ENCODE measurements at places on chromosomes 2 and 18.

DNA sequence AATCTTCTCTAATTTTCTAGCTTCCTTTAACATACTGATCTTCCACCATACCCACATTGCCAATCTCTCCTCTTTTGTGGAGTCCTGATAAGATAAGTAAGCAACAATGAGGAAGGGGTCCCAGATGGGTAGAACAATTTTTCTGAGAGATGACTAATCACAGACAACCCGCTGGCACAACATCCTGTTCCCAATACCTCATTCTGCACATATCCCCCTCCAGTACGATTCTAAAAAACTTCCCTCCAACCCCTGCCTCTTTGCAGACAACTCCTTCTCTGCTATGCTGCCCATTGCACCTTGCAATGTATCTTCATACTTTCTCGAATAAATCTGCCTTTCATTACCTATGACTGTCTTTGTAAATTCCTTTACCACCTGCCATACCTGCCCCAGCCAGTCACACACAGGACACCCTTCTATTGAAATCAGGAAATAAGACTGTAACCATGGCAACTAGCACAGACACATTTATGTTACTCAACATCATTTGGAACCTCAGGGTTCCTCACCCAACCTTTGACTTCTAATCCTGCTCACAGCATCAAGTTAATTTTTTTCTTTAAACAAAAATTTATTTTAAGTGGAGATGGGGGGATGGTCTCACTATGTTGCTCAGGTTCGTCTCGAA lies 7.4 kb upstream of the EXOC6B start:
- DNase-seq, result no peak

- no peak for DNase-seq
Measured at GRCh38 chr18:23540867-23541266, 37.6 kb downstream of the RMC1 start.

GRCh38 chr2:3580449-3580848 lies 5.4 kb downstream of the RPS7 start:
- no peak for DNase-seq

- DNase-seq, result no peak
Measured at GRCh38 chr2:222309361-222309760, 10.6 kb upstream of the PAX3 start.

DNA sequence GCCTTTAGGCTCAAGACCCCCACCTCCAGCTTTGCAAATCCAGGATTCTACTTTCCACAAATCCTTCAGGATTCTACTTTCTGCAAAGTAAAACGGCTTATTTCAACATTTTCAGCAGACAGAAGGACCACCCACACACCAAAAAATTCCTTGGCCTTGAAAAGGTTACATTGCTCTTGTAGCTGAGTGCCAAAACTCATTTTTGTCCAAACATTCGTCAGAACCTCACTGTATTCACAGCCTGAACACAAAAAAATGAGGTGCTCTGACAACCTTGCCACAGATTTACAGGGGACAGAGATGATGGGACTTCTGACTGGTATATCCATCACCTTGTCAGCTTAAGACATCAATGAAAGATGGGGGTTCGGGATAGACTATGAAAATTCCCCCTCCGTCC lies 63.0 kb upstream of the COX7A2L start:
- DNase-seq, result no peak

DNA sequence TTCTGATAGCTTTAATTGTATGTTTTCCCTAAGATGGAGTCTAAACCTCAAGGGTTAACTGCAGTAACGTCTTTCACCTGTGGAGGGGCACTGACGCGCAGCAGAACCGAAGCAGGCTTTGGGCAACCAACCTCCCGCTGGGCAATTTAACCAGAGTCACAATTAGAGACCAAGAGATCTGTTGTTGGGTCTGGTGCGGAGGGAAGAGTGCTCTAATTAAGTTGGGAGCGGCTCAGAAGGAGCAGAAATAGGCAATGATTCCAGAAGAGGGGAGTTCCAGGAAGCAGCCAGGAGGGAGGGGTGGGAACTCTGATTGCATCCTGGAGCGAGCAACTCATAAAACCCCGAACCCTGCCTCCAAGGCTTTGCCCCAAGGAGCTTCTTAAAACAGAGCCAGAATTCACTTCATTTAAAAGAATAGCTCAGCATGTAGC lies 245.8 kb downstream of the PAX3 start:
- DNase-seq, result no peak

DNA sequence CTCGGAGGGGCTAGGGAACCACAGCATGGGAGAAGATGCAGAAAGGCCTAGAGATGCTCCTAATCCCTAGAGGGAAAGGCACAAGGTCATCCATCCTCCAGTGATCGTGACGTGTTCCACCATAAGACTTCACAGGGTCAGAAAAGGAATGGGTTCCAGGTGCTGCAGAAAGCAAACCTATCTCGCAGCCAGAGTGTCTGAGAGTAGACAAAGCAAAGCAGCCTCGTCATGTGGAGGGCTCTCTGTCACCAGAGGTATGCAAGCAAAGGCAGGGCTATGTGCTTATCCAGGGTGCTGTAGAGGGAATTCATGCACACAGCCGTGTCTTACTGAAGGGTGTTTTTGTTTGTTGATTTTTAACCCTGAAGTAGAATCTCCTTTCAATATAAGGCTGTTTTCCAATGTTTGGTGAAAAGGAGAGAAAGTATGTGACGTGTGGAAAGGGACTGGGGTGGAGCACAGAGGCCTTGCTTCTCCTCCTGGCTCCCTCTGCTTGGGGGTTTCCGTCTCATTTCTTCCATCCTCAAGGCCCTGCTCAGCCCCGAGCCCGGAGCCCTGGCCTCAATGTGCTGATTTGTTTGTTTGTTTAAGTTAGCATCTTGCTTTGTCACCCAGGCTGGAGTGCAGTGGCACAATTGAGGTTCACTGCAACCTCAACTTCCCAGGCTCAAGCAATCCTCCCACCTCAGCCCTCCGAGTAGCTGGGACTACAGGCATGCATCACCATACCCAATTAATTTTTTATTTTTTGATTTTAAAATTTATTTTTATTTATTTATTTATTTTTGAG lies 3.0 kb downstream of the GPR55 start:
- no peak for DNase-seq

GRCh38 chr2:2324565-2325101 lies 6.4 kb downstream of the MYT1L start:
- peak; percentile 96 for DNase-seq
